ENCODE measurements at places on chromosomes 4 and X. TPM values are rescaled to one million over a fixed set of nuclear protein-coding genes. Genes with fewer than 3 reads are reported as not detected.
A peak's percentile ranks its signal among the peaks of the same experiment; 100 is the strongest.

The ZNF81 gene
- total RNA-seq = 8.0 TPM

The DGKK gene
- total RNA-seq = not detected

The SLC9A7 gene
- 10.8 TPM for total RNA-seq

The C4orf50 gene
- total RNA-seq = 1.0 TPM

The ESX1 gene
- total RNA-seq = not detected

The LARP7 gene
- total RNA-seq = 44.6 TPM

The FAM9B gene
- not detected for total RNA-seq

The PLS3 gene
- total RNA-seq = 0.13 TPM

The AADAT gene
- total RNA-seq = not detected

The GABRA4 gene
- not detected for total RNA-seq

The CNGA1 gene
- not detected for total RNA-seq

The PASD1 gene
- not detected for total RNA-seq

- H3K27ac ChIP-seq = no peak overlapping the region
- H3K36me3 ChIP-seq = peaks cover 4% of the 10 kb centered on the region
- H3K4me3 ChIP-seq = no peak overlapping the region
- no peaks in the 10 kb centered on the region for H3K4me1 ChIP-seq
- DNase-seq = no peak
These were observed 58.9 kb downstream of the ARX start for GRCh38 chrX:24956828-24957227.

DNA sequence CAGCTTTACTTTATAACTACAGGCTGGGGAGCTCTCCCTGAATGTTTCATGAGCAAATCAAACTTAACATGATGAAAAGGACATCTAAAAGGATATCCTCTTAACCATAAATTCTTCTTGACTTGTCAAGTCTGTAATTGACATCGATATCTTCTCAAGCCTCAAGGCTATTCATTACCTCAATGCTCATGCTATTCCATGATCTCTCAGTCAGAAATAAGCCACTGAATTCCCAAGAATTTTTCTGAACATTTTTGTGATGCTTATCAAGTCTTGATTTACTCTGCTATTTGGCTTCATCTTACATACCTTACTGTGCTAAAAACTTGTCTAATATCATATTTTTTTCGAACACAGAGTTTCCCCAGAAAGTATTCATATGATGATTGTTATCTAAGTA is 433.4 kb downstream of the PDGFC start:
- H3K36me3 ChIP-seq = no peaks in the 10 kb centered on the region
- DNase-seq = no peak
- H3K27ac ChIP-seq = no peak overlapping the region
- H3K27me3 ChIP-seq = no peaks in the 10 kb centered on the region

GRCh38 chr4:76872556-76872955 is 25.4 kb downstream of the SOWAHB start:
- no peaks in the 10 kb centered on the region for H3K36me3 ChIP-seq
- no peak for DNase-seq
- no peak overlapping the region for H3K27ac ChIP-seq
- H3K27me3 ChIP-seq = peaks cover 12% of the 10 kb centered on the region

DNA sequence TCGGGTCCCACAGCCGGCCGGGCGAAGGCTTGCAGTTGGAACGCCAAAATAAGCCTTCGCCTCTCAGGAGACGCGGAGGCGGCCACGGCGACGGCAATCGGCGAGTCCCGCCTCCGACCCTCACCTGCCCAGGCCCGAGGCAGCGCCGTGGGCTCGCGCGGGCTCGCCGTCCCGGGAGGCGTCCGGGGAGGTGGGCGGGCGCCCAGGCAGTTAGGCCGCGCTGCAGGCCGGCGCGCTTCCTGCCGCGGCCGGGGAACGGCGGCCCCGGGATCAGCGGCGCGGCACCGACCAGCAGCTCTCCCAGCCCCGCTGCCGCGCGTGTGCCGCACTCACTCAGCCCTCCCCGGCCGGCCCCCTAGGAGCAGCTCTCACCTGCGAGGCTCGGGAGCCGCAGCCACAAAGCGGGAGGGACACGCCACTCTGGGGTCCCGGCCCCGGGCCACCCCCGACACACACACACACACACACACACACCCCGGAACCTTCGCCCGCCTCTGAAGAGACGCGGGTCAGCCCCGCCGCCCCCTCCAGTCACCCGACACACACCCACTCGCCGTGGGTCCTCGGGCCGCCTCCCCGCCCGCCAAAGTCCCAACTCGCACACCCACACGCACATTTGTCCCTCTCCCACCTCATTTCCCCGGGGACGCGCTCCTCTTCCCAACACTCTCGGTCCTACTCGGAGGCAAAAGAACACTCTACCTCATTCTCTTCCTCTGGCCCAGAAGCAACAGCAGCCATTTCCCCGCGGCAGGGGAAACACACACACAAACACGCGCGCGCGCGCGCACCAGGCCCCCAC is at the start of gene CNOT6L:
TSS of gene CNOT6L (minus strand) at position 767 of the 802 bp plus-strand sequence. CDS start at position 707, 60 bp downstream.
- peaks cover 53% of the 10 kb centered on the region for H3K4me1 ChIP-seq
- peak within 1 kb of the TSS; percentile 99 for H3K4me3 ChIP-seq
- H3K27me3 ChIP-seq = no peaks in the 10 kb centered on the region
- H3K27ac ChIP-seq = peak within 1 kb of the TSS; percentile 100
- DNase-seq = peak; percentile 78

GRCh38 chr4:16293210-16293838 is 67.1 kb upstream of the TAPT1 start:
- peaks cover 4% of the 10 kb centered on the region for H3K4me1 ChIP-seq
- H3K27me3 ChIP-seq = peaks cover 4% of the 10 kb centered on the region
- H3K4me3 ChIP-seq = no peak overlapping the region
- no peak overlapping the region for H3K27ac ChIP-seq
- H3K36me3 ChIP-seq = no peaks in the 10 kb centered on the region
- DNase-seq = no peak

- DNase-seq = no peak
- H3K4me3 ChIP-seq = no peak overlapping the region
- H3K27ac ChIP-seq = no peak overlapping the region
- peaks cover 10% of the 10 kb centered on the region for H3K27me3 ChIP-seq
- no peaks in the 10 kb centered on the region for H3K36me3 ChIP-seq
These were observed 69.8 kb downstream of the GAB1 start for GRCh38 chr4:143406523-143406922.

GRCh38 chr4:98778206-98778605 is 119.8 kb upstream of the TSPAN5 start:
- H3K36me3 ChIP-seq = no peaks in the 10 kb centered on the region
- no peaks in the 10 kb centered on the region for H3K4me1 ChIP-seq
- H3K27me3 ChIP-seq = peaks cover 2% of the 10 kb centered on the region
- H3K27ac ChIP-seq = no peak overlapping the region

GRCh38 chr4:183988874-183989273 is 83.8 kb downstream of the STOX2 start:
- DNase-seq = no peak
- no peak overlapping the region for H3K27ac ChIP-seq
- no peaks in the 10 kb centered on the region for H3K36me3 ChIP-seq
- H3K4me3 ChIP-seq = no peak overlapping the region
- H3K27me3 ChIP-seq = peaks cover 15% of the 10 kb centered on the region

GRCh38 chr4:1767770-1768366 is 25.2 kb upstream of the FGFR3 start:
- no peak overlapping the region for H3K27ac ChIP-seq
- H3K4me3 ChIP-seq = peak overlapping the region; percentile 54
- peak; percentile 39 for DNase-seq
- H3K4me1 ChIP-seq = peaks cover 6% of the 10 kb centered on the region
- peaks cover 18% of the 10 kb centered on the region for H3K27me3 ChIP-seq

DNA sequence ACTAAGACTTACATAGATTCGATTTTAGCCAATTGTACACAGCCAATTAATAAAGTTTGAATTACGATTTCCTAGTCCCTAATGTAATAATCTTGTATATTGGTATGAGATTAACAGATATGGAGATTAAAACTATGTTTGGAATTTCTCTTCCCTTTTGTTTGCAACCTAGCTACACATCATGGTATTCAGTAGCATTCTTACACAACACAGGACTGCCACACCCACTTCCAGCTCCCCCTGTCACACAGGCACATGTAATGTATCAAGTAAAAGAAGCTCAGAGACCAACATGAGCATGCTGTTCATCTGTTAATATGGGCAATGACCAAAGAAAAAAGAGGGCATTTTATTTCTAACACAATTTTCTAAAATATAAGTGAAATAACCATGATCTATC is 12.8 kb downstream of the SLC6A14 start:
- DNase-seq = no peak
- H3K4me1 ChIP-seq = no peaks in the 10 kb centered on the region

- no peaks in the 10 kb centered on the region for H3K27me3 ChIP-seq
- H3K4me3 ChIP-seq = no peak overlapping the region
- DNase-seq = no peak
- no peak overlapping the region for H3K27ac ChIP-seq
- H3K36me3 ChIP-seq = no peaks in the 10 kb centered on the region
- no peaks in the 10 kb centered on the region for H3K4me1 ChIP-seq
These were observed 45.6 kb downstream of the CCDC149 start for GRCh38 chr4:24867251-24867650.

- H3K4me1 ChIP-seq = no peaks in the 10 kb centered on the region
- no peak for DNase-seq
- H3K27ac ChIP-seq = no peak overlapping the region
- H3K27me3 ChIP-seq = no peaks in the 10 kb centered on the region
- H3K36me3 ChIP-seq = peaks cover 13% of the 10 kb centered on the region
These were observed 39.6 kb downstream of the ARL13A start for GRCh38 chrX:101009090-101009489.

DNA sequence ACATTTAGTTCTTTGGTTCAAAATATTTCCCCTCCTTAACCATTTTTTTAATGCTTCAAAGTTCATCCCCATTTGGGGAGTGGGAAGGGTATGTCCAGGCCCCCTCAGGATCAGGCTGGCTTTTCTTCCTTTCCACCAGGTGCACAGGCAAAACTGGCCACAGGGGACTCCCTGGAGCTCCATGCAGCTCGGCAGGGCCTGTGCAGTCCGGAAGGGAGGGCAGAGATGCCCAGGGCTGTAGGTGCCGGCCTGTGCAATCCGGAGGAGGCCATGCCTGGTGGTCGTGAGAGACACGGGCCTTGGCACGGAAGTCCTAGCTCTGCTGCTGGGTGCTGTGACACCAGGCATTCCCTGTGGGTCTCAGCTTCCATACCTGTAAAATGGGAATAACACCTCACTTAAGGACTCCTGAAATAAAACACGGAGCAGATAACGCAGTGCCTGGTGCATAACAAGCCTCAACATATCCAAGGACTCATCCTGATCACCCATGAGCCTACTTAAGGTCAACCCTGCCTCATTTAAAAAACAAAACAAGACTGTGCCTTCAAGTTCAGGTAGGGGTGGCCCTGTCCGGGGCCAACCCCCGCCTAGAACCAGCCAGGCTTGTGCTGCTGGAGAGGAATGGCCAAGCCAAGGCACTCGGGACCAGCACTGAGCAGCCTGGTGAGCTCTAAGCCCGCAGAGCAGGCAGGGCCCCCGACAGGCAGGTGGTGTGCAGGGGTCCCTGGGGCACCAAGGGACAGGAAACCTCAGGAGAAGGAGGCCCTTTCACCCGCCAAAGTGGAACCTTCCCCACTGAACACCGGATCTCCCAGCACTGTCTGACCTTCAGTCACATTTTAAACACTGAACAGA is 21.2 kb upstream of the CYP4V2 start:
- no peaks in the 10 kb centered on the region for H3K36me3 ChIP-seq
- no peak for DNase-seq
- no peaks in the 10 kb centered on the region for H3K27me3 ChIP-seq
- H3K4me1 ChIP-seq = peaks cover 2% of the 10 kb centered on the region
- no peak overlapping the region for H3K27ac ChIP-seq

- peaks cover 15% of the 10 kb centered on the region for H3K4me1 ChIP-seq
- peaks cover 39% of the 10 kb centered on the region for H3K36me3 ChIP-seq
- peak overlapping the region; percentile 21 for H3K27ac ChIP-seq
- DNase-seq = no peak
These were observed 41.2 kb downstream of the RPS6KA3 start for GRCh38 chrX:20225488-20225833.

- no peak overlapping the region for H3K4me3 ChIP-seq
- no peak overlapping the region for H3K27ac ChIP-seq
- H3K4me1 ChIP-seq = no peaks in the 10 kb centered on the region
These were observed 911.7 kb upstream of the NDST4 start for GRCh38 chr4:116024954-116025708.

- no peaks in the 10 kb centered on the region for H3K36me3 ChIP-seq
- DNase-seq = no peak
- H3K27ac ChIP-seq = no peak overlapping the region
- peaks cover 13% of the 10 kb centered on the region for H3K27me3 ChIP-seq
- no peak overlapping the region for H3K4me3 ChIP-seq
These were observed 6.7 kb downstream of the RTL8B start for GRCh38 chrX:135015523-135016245.

GRCh38 chr4:6898763-6899162 is 10.9 kb upstream of the TBC1D14 start:
- peak overlapping the region; percentile 40 for H3K4me3 ChIP-seq
- H3K36me3 ChIP-seq = no peaks in the 10 kb centered on the region
- H3K27ac ChIP-seq = peak overlapping the region; percentile 94
- H3K4me1 ChIP-seq = peaks cover 63% of the 10 kb centered on the region

GRCh38 chr4:42248972-42249371 is 96.5 kb upstream of the BEND4 start:
- H3K4me1 ChIP-seq = no peaks in the 10 kb centered on the region
- no peaks in the 10 kb centered on the region for H3K36me3 ChIP-seq
- DNase-seq = no peak

DNA sequence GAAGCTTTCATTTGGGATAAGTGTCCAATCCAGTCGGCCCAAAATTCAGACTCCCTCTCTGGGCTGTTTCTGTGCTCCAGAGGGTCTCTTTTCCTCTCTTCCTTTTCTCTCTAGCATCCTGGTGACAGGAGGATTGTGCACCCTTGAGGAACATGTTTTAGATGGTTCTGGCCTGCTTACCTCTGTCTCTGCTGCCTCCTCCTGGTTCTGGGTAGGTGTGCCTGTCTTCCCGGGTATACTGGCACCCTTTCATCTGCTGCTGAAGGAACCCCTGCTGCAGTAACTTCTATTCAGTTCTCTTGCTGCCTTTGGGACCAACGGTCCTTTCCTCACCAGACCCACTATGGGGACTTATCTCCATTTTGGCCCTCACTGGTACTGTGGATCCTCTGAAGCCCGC is 53.2 kb downstream of the HMGB2 start:
- no peak overlapping the region for H3K27ac ChIP-seq
- H3K4me1 ChIP-seq = no peaks in the 10 kb centered on the region
- no peak overlapping the region for H3K4me3 ChIP-seq

DNA sequence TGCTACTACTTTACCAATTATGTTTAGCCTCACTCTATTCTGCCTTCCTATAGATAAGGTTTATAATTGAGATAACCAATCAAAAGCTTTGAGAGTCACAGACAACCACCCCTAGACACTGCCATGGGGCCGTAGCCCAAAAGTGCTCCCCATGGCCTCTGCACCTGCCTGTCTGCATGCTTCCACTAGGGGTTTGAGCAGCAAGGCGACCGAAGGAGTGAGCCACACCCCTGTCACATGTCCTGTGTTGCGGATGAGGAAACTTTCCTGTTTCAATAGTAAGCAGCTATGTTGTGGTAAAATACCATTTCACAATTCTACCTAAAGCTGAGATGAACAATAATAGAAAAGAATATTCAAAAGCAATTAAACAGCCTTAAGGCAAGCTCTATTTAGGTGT is 856.0 kb upstream of the FRG1 start:
- H3K36me3 ChIP-seq = no peaks in the 10 kb centered on the region
- H3K4me3 ChIP-seq = no peak overlapping the region
- DNase-seq = no peak
- no peak overlapping the region for H3K27ac ChIP-seq

- H3K27me3 ChIP-seq = no peaks in the 10 kb centered on the region
- no peak overlapping the region for H3K27ac ChIP-seq
- H3K4me1 ChIP-seq = no peaks in the 10 kb centered on the region
- no peaks in the 10 kb centered on the region for H3K36me3 ChIP-seq
- H3K4me3 ChIP-seq = no peak overlapping the region
- DNase-seq = no peak
These were observed 880 bp upstream of the ETDC start for GRCh38 chrX:135308345-135308855.

GRCh38 chr4:77913348-77913747 is 50.7 kb downstream of the MRPL1 start:
- no peak overlapping the region for H3K4me3 ChIP-seq
- no peaks in the 10 kb centered on the region for H3K4me1 ChIP-seq
- DNase-seq = no peak
- no peak overlapping the region for H3K27ac ChIP-seq
